NCI-H2171 treated with DMSO at 0.1 percent for 48 hours (cell line): ENCODE measurements at places on chromosomes 7 and 10.

GRCh38 chr7:82762880-82763279 lies 319.3 kb upstream of the CACNA2D1 start:
- no peak for DNase-seq

GRCh38 chr7:100753750-100754149 lies 20.4 kb downstream of the ZAN start:
- no peak for DNase-seq

DNA sequence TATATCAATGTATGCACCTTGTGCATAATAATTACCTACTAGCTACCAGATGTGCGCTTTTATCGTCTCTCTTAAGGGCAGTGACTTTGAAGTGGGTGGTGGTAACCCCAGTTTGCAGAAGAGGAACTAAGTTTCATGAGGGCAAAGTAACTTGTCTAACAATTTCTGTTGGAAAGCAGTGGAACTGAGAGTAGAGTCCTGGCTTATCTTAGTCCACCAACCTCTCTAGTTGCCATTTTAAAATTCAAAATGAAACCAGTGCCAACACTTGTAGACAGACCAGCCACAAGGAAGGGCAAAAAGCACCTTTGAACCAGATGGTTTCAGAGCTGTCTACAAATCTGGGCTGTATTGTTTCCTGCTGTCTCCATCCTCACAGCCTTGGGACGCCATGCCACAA lies 32.0 kb upstream of the RBM20 start:
- no peak for DNase-seq

DNA sequence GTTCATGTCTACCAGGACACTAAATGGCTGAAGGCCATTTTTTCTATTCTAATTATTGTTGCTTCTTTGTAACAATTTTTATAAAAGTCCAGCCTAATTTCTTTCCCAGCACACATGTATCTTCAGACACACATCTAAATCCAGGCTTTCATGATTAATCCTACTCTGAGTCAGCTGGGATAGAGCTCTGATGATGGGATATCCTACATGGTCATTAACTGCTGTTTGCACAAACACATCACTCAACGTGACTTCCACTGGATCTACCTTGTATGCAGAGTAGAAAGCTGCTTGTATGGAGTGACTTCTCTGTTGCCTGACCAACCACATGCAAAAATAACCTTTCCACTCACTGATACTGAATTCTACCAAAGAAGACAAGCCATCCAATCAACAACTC lies 260.9 kb downstream of the AHR start:
- DNase-seq, result no peak

- no peak for DNase-seq
Measured at GRCh38 chr7:87538052-87538451, 62.6 kb upstream of the ABCB4 start.

DNA sequence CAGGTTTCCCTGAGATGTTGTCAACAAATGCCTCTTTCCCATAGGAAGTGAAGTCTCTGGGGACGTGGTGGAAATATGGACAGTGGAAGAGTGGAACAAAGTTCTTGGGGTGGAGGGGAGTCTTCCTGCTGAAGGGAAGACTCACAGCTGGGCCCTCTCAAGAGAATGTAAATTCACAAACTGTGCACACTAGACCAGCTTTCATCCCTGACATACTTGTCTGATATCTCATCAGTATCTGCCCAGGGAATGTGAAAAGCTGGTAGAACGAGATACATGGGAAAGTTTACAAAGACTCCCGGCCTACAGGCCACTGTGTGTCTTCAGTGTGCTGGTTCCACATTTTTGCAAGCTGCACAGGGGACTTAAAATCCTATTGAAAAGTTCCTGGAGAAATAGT lies 16.7 kb upstream of the CCDC3 start:
- no peak for DNase-seq

GRCh38 chr10:130428936-130429335 lies 292.7 kb downstream of the GLRX3 start:
- no peak for DNase-seq

DNA sequence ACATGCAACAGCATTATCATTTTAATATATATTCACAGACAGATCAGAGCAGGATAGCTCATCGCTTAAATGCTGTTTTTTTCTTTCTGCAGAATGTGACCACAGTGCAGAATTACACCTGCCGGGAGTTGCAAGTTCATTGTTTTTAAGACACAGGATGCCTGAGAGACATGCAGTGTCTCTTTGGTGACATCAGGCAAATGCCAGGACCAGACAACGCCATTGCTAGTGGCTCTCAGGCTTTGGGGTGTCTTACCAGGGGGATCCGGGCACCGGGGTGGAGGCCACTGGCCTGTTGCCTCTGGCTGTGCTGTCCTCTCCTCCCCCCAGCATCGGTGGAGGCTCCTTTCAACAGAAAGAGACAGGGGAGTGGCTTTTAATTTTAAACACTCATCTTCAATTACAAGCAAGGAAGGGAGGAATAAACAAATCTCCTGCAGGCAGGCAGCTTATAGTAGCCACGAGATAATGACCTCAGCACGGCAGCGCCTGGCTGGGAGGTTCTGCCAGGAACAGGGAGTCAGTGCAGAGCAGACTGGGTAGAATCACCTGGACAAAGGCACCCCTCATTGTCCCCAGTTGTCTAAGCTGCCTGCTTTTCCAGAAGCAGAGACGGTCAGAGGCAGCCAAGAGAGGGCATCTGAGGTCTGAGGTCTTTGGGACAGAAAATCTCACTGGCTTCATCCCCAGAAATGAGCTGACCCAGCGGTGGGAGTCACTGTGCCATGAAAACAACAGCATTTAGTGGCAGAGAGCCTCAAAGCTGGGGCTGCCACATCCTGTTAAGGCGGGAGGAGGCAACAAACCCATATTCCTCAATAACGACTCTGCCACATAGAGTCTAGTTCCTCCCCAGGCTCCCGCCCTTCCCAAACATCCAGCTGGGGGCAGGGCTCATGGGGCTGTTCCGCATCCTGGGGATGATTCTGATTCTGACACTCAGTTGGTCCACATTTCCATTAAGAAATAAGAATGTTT lies 148.4 kb downstream of the TCERG1L start:
- no peak for DNase-seq

DNA sequence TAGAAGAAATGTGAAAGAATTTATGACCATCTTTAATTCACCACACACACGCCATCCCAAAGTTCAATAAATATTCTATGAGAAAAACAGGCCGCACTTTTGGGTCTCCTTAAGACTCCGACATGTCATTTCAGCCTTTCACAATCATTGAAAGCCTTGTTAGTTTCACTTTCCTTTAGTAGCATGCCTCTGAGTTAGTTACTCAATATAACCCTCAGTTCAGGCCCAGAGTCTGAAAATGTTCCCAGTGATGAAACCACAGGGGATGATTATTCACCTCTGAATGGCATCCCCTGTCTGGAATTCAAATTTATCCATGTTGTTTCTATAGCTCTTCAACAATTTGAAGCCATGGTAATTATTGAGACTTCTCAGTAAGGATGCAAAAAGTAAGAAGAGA lies 278.1 kb upstream of the NRP1 start:
- no peak for DNase-seq

- DNase-seq, result no peak
Measured at GRCh38 chr7:121494516-121494915, 98.4 kb upstream of the FAM3C start.

GRCh38 chr10:23311034-23311433 lies 33.6 kb downstream of the C10orf67 start:
- DNase-seq, result no peak

DNA sequence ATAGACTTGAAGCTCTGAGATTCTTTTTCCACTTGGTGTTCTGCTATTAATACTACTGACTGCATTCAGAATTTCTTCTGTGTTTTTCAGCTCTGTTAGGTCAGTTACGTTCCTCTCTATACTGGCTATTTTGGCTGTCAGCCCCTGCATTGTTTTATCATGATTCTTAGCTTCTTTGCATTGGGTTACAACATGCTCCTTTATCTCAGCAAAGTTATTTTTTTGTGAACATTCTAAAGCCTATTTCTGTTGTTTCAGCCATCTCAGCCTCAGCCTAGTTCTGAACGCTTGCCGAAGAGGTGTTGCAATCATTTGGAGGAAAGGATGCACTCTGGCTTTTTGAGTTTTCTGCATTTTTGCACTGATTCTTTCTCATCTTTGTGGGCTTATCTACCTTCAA lies 201.5 kb upstream of the GNAI1 start:
- no peak for DNase-seq

DNA sequence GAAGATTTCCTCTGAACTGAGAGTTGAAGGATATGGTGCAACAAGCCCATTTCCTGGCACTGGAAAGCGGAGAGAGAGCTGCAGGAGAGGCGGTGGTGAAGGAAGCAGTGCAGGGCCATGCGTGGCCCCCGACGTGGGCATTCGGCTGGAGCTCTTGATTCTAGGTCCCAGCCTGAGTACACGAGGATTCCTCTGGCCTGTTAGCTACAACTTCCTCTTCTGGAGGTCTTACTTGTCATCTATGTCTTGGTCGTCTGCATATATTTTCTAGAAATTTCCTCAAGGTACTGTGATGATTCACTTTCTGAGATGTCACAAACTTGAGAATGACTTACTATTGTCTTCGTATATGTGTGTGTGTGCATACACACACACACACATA lies 59.2 kb upstream of the JAZF1 start:
- DNase-seq, result no peak

DNA sequence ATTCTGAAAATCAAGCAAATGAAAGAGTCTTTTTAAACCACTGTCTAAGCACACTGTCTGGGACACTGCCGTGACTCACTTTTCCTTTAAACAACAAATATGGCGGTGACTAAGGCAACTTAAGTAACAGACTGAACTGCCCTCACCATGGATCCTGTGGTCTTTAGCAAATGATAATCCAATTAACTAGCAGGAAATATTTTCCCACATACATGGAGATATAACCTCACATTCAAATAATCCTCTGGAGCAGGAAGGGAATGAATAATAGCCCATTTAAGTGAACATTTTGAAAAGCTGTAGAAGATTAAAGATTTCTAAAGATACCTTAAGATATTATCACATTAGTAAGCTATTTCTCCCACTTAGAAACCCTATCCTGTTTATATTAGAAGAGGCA lies 40.3 kb upstream of the LRRC17 start:
- no peak for DNase-seq

DNA sequence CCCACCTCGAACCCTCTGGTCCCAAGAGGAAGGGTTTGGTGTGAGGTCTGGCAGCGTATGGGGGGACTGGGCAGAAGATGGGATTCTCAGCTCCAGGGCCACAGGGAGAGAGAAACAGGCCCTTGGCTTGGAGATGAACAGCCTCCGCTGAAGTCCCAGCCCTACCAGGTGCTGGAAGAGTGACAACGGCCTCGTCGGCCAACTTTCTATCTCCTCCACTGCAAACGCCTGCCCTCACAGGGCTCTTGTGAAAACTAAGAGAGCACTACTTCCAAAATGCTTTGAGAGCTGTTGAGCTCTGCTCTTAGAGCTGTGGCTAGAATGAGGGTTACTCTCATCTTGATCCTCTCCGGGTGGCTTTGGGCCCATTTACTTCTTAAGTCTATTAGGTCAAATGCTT lies 63.5 kb downstream of the AFAP1L2 start:
- DNase-seq, result no peak

- DNase-seq, result no peak
Measured at GRCh38 chr7:78083476-78084120, 285.0 kb downstream of the PHTF2 start.

GRCh38 chr10:23200997-23201652 lies 9.0 kb downstream of the PTF1A start:
- DNase-seq, result no peak

GRCh38 chr10:61456095-61456789 lies 3.1 kb upstream of the TMEM26 start:
- DNase-seq, result no peak

- no peak for DNase-seq
Measured at GRCh38 chr7:158124671-158125079, 462.9 kb downstream of the PTPRN2 start.

- DNase-seq, result peak; percentile 65
Measured at GRCh38 chr7:55427800-55428199, 62.7 kb downstream of the LANCL2 start.

GRCh38 chr10:61284222-61284890 lies 168.8 kb downstream of the TMEM26 start:
- DNase-seq, result peak; percentile 52

GRCh38 chr10:102647443-102648268 lies 3.4 kb downstream of the TRIM8 start:
- DNase-seq, result no peak

DNA sequence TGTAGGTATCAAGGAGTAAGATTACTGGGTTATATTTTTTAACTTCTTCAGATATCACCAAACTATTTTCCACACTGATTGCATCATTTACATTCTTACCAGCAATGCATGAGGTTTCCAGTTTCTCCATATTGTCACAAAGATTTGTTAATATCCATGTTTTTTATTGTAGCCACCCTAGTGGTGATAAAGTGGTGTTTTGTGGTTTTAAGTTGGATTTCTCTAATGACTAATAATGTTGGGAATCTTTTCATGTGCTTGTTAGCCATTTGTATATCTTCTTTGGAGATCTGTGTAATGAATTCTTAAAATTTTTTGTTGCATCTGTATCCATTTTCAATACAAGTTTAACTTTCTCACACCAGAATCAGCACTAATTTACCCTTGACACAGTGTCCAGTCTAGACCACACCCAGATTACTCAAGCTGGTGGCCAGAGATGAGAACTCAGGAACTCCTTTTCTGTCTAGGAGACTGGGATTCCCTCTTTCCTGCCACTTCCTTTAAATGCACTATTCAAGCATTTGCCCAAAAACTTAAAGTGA lies 67.0 kb upstream of the PLXDC2 start:
- no peak for DNase-seq

DNA sequence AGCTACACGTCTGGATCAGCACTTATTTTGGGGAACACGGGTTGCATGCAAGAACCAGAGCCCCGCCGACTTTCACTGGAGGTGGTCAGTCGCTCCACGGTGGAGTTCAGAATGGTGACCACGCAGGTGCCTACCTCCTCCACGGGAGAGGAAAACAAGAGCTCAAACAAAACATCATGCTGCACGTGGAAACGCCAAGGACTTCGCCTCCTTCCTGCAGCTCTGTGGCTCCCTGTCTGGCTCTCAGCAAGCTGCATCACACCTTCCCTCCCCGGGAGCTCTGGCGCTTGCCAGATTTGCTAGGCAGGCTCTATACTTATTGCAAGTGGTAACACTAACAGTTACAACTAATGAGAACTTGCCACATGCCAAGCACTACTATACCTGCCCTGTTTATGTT lies 26.0 kb downstream of the GSDME start:
- DNase-seq, result no peak

- no peak for DNase-seq
Measured at GRCh38 chr7:36668080-36668479, 56.2 kb downstream of the AOAH start.

- DNase-seq, result no peak
Measured at GRCh38 chr10:17836942-17837341, 27.8 kb downstream of the MRC1 start.

DNA sequence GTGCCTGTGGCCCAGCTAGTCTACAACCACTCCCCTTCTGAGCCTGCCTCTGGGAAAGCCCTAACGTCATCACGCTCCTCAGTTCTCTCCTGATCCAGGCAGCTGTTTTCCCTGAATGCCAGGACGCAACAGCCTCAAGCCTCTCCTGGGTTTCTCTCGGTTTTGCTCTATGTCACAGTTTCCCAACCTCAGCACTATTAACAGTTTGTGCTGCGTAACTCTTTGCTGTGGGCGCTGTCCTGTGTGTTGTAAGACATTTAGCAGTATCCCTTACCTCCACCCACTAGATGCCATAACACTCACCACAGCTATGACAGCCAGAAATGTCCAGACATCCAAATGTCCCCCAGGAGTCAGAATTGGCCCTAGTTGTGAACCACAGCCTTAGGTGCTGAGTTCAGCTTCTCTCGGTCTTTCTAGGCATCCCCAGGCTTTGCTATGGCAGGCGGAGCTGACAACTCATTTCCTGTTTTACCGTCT lies 226.3 kb upstream of the NPVF start:
- no peak for DNase-seq
